Ureter (tissue), 1 donor: ENCODE measurements at places on chromosomes 4 and X. TPM values are rescaled to one million over a fixed set of nuclear protein-coding genes. Genes with fewer than 3 reads are reported as not detected.

- DNase-seq = no peak
Measured at GRCh38 chr4:16083241-16084191, at the start of gene PROM1. Gene PROM1, minus strand, starts transcription at chr4:16084023. Its CDS starts 8,117 bp downstream, at chr4:16075906.

DNA sequence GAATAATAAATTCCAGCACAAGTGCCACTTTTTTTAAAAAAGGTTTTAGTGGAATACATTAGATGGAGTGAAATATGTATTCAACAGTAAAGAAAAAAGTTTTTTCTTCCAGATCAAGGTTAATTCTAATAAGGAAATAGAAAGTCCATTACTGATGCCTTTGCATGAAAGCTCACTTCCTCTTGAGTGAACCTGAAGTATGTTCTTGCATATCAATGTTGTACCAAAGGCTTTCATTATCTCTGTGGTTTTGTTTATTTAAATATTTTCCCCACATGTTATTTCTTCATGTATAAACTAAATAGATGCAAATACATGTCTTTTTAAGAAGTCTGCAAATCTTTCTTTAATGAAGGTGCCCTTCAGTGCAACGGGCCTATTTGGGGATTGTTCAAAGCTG, 307.9 kb downstream of the C4orf33 start:
- no peak for DNase-seq

RHOXF1 gene
- total RNA-seq = not detected

GRCh38 chrX:21675931-21676330, 17.8 kb upstream of the KLHL34 start:
- DNase-seq = no peak

RADX gene
- total RNA-seq = 14.9 TPM

TMEM31 gene
- total RNA-seq = not detected

RAB9B gene
- 6.5 TPM for total RNA-seq

L1CAM gene
- total RNA-seq = 3.8 TPM

DNA sequence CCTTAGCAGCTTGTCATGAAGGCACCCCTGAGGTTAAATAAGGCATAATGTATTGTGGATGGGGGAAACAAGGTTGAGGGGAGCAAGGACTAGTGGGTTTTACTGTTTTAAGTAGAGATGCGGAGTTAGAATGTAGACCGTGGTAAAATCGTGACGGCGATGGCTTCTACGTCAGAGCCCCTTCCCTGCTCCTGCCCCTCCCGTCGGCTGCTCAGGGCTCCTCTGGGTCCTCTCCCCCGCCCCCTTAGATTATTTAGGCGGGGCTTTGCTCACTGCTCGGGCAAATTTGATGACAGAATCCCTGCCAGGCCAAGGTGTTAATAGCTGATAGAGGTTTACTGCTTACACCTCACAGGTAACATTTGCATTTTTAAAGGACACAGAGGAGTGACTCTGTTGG, 2.3 kb downstream of the FRMPD3 start:
- DNase-seq = no peak

- DNase-seq = no peak
Measured at GRCh38 chr4:122960611-122961000, 38.2 kb upstream of the NUDT6 start.
